Activated naive CD4-positive, alpha-beta T cell (primary cell): ENCODE measurements at places on chromosomes 5 and 9.

DNA sequence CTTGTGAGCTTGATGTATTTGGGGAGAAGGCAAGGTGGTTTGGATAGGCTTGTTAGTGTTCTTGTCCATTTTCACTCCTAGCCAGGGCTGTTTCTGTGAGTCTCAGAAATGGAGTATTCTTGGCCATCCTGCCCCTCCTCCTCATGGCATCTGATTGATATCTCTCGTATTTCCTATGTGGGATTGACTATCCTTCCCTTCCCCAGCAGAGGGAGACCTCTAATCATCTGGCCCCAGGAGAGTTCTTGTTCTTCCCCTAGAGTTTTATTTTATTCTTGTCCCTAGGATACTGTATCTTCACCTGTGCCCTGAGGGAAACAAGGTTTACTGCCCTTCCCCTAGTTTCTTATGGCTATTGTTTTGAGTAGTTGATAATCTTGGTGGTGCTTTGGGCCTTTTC is 114.4 kb downstream of the VPS13A start:
- DNase-seq, result no peak

- no peak for DNase-seq
These were observed 52.7 kb upstream of the TESK1 start for GRCh38 chr9:35552376-35552775.

- no peak for DNase-seq
These were observed 439.0 kb downstream of the EBF1 start for GRCh38 chr5:158660726-158661125.

DNA sequence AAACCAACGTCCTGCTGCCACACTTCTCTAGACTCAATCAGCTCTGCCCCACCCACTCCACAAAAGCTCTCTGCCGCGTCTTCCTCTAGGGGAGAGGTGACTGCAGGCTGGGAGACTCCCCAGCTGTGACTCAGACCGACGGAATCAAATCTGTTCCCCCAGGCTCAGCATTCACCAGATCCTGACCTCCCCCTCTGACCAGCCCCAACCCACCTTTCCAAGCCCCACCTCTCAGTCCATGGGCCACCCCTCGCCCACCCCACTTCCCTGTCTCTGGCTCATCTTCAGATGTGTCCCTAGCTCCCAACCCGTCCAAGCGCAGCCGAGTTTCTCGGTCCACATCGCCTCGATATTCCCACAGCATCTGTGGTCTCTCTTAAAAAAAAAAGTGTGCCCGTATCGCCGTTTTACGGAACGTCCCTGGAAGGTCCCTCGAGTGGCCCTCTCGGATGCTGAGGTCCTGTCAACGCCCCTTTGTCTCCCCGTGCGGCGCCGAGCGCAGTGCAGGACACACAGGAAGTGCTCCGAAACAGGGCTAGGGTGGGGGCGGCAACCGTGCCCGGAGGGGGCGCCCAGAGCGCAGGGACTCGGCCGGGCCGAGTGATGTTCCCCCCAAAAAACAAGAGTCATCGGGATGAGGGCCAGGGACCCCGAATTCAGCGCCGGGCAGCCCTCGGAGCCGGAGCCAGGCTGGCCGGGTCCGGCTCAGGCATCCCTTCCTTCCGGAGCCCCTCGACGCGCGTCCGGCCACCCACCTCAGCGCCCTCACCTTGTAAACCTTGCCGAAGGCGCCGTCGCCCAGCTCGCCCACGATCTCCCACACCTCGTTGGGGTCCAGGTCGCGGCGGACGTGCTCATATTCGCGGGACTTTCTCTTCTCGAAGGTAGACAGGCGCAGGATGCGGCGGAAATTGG is 649 bp downstream of the STK10 start:
- peak; percentile 25 for DNase-seq

DNA sequence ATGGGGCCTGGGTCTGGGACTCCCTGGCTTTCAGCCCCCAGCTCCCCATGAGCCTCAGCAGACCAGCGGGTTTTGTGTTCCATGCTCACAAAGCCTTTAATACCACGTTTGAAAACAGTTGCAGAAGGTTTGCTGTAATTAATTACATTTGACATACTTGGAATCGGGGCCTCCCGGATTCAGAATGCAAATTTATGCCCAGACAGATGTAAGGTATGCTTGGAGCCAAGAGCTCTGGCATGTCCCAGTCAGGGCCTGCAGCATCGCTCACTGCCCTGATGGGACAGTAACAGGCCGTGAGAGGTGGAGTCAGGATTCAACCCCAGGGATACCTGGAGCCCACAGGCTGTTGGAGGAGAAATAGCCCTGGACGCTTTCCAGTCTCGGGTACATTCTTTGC is 12.2 kb downstream of the ZNF618 start:
- no peak for DNase-seq

DNA sequence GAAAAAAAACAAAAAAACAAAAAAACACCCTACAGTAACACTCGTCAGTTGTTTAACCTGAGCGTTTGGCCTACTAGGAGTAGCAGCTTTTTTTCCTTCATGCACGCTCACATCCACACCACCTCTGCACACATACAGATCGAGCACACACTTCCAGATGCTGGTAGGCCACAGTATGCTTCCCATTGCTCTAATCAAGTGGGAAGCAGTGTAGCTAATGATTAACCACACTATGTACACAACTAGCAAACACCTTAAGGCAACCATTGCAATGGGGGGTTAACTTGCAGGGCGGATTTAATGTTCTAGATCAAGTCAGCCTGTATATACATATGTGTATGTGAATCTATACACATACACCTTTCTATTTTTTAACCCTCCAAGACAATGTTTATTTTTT is 65.5 kb upstream of the GLRX start:
- no peak for DNase-seq

- DNase-seq, result no peak
These were observed 369.4 kb upstream of the DMAC1 start for GRCh38 chr9:8168916-8169438.

DNA sequence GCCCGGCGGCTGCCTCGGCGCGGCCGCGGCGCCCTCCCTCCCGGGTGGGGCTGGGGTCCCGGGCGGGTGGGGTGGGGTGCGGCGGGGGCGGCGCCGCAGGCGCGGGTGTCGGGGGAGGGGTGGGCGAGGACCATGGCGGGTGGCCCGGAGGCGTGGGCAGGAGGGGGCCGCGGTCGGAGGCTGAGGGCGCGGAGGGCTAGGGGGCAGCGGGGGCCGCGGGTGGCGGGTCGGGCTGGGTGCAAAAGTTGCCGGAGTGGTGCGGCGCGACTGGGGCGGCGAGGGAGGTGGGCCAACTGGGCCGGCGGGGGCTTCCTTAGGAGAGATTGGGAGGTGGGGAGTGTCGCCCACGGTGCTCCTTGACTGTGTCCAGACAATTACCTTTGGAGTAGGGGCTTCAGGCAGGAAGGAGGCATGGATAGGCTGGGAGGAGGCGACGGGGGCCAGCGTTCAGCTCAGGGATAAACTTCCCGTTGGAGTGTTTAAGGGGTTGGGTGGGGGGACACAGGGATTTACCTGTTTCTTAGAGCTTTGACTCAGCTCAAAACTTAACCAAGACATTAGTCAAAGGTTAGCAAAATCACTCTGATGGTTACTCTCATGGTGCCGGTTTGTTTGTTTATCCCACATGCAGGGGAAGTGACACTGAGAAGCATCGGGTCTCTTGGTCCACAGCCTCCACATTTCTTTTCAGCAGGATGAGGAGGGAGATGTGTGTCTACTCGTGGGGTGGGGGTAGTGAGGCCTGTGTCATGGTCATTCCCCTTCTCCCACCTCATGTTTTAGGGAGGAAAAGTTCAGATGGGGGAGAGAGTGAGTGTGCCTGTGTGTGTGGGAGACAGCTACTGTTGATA is 859 bp downstream of the CSNK1G3 start:
- DNase-seq, result no peak

- DNase-seq, result no peak
These were observed 19.3 kb downstream of the SLC1A1 start for GRCh38 chr9:4509590-4509984.

DNA sequence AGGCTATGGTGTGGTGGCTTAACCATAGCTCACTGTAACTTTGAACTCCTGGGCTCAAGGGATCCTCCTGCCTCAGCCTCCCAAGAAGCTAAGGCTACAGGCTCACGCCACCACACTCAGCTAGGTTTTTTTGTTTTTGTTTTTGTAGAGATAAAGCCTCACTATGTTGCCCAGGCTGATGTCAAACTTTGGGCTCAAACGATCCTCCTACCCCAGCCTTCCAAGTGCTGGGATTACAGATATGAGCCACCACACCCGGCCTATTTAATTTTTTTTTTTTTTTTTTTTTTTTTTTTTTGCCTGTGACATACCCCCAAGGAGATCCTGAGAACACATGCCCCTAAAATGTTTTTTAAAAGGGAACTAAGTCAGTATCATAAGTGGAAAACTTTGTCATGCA is 10.4 kb downstream of the FUBP3 start:
- no peak for DNase-seq

- no peak for DNase-seq
These were observed 200.2 kb upstream of the TARS1 start for GRCh38 chr5:33240558-33240957.

DNA sequence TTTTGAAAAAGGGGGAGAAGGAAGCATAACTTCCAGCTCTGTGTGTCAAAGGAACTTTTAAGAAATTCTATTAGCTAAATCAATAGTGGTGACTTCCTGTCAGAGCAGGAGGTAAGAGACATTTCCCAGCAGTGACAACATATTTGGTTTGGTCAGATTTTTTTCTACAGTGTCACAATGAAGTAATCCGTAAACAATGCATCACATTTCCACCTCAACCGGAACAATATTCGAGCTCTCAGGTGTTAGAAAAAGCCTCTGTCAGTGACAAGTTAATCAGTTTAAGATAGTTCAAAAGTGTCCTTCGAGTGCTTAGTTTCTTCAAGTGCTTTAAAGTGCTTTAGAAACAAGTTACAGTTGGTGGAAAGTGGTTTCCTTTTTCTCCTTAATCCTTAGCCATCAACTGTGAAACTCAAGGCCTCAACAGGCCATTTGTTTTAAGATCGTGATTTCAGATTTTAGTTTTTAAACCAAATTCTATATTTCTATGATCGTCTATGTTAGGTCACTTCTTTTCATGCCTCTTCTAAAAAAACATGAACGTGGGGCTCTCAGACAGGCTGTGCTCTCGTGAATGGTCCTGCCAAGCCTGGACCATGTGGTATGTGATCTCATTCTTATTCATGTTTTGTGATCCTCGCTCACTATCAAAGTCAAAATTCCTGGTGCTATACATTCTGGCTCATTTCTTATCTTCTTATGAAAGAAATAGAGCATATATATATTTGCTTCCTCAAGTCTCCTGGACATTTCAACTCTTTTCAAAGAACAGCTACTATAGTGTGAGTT is 181.9 kb upstream of the HMHB1 start:
- DNase-seq, result no peak

GRCh38 chr9:123772967-123773366 is 157.0 kb downstream of the DENND1A start:
- no peak for DNase-seq

DNA sequence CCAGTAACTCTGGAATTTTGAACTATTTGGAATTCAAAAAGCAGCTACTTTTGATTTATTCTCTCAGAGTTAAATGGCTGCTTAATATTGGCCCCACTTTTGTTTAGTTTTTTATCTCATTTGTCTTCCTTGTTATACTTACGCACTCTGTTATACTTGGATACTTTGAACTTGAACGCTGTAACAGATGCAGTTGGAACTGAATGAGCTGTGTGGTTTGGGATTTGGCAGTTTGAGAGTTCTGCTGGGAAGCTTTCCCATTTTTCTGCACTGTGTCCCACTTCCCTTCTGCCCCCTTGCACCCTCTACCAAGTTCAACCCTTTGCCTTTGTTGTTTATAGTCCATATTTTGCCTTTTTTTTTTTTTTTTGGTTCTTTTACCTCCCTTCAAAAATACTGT is 3.8 kb downstream of the RHOBTB3 start:
- no peak for DNase-seq

DNA sequence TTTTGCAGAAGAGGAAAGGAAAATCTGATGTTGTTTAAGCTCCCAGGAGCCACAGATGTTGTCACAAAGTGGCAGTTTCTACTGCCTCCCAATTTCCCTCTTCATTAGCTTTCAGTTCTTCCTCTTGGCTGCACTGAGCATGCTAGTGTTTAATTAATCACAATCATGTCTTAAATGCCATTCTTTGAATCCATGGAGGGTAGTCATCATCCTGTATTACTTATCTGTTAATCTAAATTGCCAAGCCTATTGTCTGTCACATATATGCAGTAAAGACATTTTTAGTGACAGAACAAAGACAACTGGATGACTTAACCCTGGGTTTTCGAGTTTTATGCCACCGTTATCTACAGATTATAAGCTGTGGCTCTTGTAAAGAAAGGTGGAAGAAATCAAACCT is 14.7 kb downstream of the KLHL9 start:
- no peak for DNase-seq

DNA sequence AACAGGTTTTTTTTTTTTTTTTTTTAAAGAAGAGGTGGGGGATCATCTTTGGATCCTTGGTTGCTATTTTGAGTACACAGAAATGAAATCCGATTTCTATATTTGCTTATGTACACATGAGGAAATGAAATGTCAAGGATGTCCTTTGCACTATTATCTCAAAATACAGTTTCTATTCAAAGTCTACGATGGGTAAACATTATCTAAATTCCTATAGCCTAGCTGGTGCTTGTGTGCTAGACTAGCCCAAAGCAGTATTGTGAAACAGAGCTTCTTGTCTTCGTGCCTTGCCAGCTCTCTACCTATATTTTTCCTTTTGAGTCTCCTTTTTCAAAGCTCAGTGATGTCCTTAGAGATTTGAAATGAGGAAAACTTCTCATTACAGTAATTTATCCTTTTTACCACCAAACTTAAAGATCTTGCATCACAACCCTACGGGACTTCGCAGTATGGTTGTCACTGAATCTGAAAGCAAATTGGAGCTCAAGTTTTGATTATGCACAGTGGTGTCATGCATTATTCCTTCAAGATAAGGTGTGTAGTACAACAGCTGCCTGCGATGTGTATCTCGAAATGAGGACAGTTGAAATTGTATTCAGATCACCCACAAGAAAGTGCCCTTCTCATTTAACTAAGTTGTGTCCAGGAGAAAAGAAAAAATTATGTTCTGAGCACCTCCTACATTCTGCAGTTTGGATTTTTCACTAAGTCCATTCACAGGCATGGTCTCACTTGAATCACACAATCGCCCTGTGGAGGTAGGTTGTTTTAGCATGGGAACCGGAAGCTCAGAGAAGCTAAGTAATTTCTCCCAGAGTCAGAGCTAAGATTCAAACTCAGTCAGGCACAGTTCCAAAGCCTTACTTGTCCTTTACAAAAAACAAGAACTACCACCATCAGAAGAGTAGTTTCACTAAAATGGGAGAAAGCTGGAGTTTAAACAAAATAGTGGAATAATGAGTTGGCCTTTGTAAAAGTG is 379.0 kb downstream of the GLIS3 start:
- no peak for DNase-seq
